Activated T-cell treated with anti-CD3 and anti-CD28 coated beads for 48 hours (primary cell): ENCODE measurements at places on chromosomes 6 and 20.
A peak's percentile ranks its signal among the peaks of the same experiment; 100 is the strongest.

DNA sequence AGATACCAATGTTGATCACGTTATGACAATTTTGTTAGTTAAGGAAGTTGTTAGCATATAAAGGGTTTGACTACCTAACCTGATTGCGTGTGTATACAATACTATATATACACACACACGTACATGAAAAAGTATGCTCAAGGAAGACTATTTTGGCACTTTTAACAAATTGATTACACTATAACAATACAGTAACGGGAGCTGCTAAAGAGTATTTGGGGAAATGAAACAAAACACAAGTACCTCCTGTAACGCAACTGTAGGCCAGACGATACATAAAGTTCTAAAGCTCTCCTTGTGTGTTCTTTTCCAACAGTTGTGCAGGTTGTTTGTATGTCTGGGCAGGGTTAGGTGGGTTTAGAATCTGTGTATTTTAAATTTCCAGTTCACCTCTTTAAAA, 98.7 kb downstream of the PLEKHG1 start:
- no peak for DNase-seq

DNA sequence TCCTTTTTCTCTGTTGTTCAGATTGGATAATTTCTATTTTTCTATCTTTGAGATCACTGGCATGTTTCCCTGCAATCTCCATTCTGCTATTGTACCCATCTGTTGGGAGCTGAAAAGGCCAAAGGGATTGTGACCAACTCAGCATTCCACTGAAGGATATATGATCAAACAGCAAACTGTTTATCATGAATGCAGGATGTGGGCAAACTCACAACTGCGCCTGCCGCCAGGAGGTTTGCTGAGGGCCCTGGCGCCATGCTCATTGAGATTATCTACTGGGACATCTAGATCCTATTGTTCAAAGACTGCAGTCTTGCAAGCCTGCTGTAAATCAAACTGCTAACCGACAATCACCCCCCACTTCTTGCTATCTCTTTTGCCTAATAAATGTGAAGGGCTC, 3.8 kb upstream of the FKBP1A start:
- DNase-seq: no peak

GRCh38 chr6:78910591-78911171, 43.3 kb downstream of the IRAK1BP1 start:
- DNase-seq: peak; percentile 22

DNA sequence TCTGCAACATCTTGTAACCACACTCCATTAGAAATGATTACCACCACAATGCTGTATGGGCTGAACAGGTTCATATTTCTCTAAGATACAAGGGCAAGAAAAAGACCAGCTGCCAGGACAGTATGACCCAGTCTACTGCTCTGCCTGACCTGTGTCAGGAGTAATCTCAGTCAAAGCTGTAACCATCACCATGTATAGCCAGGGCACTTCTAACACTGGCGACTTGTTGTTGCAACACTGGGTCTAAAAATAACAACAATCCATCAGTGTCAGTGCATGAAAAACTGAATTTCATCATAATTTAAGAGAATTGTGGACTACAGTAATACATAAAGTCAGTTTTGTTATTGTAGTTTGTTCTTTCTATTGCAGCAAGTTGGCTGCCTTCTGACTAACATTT, 738.6 kb upstream of the ADGRB3 start:
- DNase-seq: no peak

DNA sequence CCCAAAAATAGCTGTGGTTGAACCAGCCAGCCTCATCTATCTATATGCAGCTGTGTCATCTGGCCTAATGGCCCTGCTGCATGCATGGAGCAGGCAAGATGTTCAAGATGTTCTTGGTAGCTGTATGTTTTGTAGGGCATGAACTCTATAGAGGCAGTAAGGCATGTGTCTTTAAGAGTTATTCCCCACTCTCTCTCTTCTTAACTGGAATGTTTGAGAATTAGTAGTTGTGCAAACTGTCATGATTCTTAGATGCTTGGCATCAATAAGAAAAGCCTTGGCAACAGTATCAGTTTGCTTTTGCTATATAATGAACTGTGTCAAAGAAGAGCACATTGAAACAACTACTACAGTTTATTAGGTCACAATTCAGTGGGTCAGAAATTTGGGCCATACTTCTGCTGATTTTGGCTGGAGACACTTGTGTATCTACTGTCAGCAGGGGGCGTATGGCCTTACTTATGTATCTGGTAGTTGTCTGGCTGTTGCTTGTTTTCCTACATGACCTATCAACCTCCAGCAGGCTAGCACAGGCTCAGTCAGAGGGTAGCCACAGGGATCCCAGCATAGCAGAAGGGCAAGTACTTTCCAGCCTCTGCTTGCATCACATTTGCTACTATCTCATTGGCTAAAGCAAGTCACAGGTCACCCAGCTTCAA, 56.1 kb upstream of the LAMP5 start:
- DNase-seq: no peak

GRCh38 chr20:2300420-2300819, 4.6 kb downstream of the TGM3 start:
- no peak for DNase-seq

- no peak for DNase-seq
Observed at GRCh38 chr6:26252077-26252472, 112.9 kb upstream of the BTN3A2 start.

GRCh38 chr6:145475794-145476396, 259.4 kb downstream of the EPM2A start:
- no peak for DNase-seq

GRCh38 chr6:36822506-36823269, 16.6 kb downstream of the CPNE5 start:
- DNase-seq: no peak

- DNase-seq: no peak
Observed at GRCh38 chr20:61621852-61622251, 369.8 kb downstream of the CDH4 start.
